ENCODE measurements at places on chromosomes 12 and 14. TPM values are rescaled to one million over a fixed set of nuclear protein-coding genes. Genes with fewer than 3 reads are reported as not detected.

The TCL1B gene
- total RNA-seq: not detected

- H3K27ac ChIP-seq: no peak overlapping the region
- H3K4me1 ChIP-seq: no peaks in the 10 kb centered on the region
- no peak for DNase-seq
Measured at GRCh38 chr12:7304456-7304855, 584 bp downstream of the ACSM4 start.

- no peak overlapping the region for H3K4me3 ChIP-seq
- H3K27ac ChIP-seq: no peak overlapping the region
- no peaks in the 10 kb centered on the region for H3K27me3 ChIP-seq
- H3K36me3 ChIP-seq: no peaks in the 10 kb centered on the region
- no peaks in the 10 kb centered on the region for H3K4me1 ChIP-seq
- no peak for DNase-seq
Measured at GRCh38 chr12:2970744-2971143, 11.5 kb downstream of the TEAD4 start.

DNA sequence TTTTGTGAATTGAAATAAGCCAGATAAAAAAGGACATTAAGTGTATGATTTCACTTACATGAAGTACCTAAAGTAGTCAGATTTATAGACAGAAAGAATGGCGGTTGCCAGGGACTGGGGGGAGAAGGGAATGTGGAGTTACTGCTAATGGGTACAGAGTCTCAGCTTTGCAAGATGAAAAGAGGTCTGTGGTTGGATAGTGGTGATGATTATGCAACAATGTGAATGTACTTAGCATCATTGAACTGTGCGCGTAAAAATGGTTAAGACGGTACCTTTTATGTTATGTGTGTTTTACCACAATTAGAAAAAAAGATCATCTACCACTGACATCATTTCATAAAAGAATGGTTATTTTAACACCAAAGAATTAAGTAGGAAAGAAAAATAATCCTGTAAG is 35.9 kb downstream of the RNFT2 start:
- no peaks in the 10 kb centered on the region for H3K4me1 ChIP-seq
- DNase-seq: no peak
- no peaks in the 10 kb centered on the region for H3K36me3 ChIP-seq
- H3K27ac ChIP-seq: no peak overlapping the region
- H3K4me3 ChIP-seq: no peak overlapping the region

DNA sequence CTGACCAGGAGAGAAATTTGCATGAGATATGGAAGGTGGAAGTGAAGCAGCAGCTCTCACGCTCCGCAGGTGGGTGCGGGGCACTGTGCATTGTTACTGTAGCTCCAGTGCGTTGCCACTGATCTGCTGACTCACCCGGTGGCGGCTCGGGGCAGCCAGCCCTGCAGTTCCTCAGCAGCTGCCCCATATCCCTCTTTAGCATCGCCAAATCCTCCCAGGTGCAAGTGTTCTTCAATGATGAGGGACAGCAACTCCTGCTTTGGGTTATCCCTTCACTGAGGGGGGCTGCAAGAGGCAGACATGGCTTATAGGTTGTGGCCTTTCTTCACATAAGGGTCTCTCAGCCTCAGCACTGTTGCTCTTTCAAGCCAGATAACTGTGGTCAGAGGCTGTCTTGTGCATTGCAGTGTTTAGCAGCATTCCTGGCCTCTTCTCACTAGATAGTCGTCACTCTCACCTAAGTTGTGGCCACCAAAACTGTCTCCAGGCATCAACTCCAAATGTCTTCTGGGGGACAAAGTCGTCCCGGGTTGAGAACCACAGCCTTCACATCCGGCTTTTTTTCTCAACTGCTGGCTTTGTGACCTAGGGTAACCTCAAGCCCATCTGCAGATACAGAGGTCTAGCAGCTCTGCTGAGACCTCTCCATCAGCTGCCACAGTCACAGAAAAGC is 180.8 kb downstream of the EFCAB11 start:
- no peaks in the 10 kb centered on the region for H3K27me3 ChIP-seq
- no peak for DNase-seq
- H3K4me3 ChIP-seq: no peak overlapping the region
- H3K27ac ChIP-seq: no peak overlapping the region

The OR4L1 gene
- not detected for total RNA-seq

The GCH1 gene
- 20.1 TPM for total RNA-seq

GRCh38 chr12:70520847-70521246 is 116.4 kb downstream of the PTPRB start:
- no peak for DNase-seq
- no peaks in the 10 kb centered on the region for H3K36me3 ChIP-seq
- no peaks in the 10 kb centered on the region for H3K27me3 ChIP-seq
- no peaks in the 10 kb centered on the region for H3K4me1 ChIP-seq

DNA sequence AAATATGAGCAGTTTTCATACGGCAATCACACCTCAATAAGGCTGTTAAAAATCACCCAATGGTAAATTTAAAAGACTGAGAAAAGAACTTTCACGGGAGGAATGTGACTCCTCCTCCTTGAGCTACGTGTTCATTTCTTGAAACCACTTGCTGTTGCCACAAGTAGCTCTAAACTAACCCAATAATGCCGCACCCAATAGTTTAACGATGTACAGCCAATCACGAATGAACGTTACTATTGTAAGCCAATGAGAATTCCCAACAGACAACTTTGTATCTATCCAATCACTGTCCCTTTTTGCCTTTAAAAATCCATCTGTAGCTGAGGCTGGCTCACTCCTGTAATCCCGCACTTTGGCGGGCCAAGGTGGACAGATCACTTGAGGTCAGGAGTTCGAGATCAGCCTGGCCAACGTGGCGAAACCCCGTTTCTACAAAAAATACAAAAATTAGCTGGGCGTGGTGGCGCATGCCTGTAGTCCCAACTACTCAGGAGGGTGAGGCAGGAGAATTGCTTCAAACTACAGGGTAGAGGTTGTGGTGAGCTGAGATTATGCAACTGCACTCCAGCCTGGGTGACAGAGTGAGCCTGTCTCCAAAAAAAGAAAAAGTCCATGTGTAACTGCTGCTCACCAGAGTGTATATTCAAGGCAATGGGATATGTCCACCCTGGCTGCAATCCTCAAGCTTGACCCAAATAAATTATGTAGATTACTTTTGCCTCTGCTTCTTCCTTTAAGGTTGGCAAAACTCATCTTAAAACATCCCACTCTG is 24.4 kb upstream of the BTBD6 start:
- H3K4me3 ChIP-seq: no peak overlapping the region
- no peaks in the 10 kb centered on the region for H3K27me3 ChIP-seq
- H3K4me1 ChIP-seq: no peaks in the 10 kb centered on the region
- no peaks in the 10 kb centered on the region for H3K36me3 ChIP-seq
- no peak overlapping the region for H3K27ac ChIP-seq
- no peak for DNase-seq

DNA sequence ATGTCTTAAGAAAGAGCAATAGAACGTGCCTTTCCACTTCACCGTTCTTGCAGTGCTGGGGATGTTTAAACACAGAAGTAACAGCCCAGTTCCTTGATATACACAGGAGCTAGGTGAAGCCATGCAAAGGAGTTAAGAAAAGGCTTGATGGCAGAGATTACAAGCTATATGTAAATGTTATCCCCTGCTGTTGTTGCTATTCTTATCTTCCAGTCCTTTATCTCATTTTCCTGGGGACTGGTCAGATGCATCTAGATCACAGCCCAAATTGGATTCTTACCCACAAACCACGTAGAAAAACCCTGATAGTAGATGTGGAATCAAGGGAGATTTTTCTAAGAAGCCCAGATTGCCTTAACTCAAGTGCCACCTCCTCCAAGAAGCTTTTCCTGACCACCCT is 5.5 kb downstream of the ASCL1 start:
- no peak for DNase-seq
- no peak overlapping the region for H3K4me3 ChIP-seq
- H3K4me1 ChIP-seq: no peaks in the 10 kb centered on the region
- H3K27me3 ChIP-seq: peaks cover 83% of the 10 kb centered on the region
- H3K27ac ChIP-seq: no peak overlapping the region

- H3K4me3 ChIP-seq: no peak overlapping the region
- H3K4me1 ChIP-seq: no peaks in the 10 kb centered on the region
- no peak overlapping the region for H3K27ac ChIP-seq
Measured at GRCh38 chr14:76643887-76644286, 117.4 kb upstream of the VASH1 start.

The AKAP3 gene
- total RNA-seq: 0.33 TPM

DNA sequence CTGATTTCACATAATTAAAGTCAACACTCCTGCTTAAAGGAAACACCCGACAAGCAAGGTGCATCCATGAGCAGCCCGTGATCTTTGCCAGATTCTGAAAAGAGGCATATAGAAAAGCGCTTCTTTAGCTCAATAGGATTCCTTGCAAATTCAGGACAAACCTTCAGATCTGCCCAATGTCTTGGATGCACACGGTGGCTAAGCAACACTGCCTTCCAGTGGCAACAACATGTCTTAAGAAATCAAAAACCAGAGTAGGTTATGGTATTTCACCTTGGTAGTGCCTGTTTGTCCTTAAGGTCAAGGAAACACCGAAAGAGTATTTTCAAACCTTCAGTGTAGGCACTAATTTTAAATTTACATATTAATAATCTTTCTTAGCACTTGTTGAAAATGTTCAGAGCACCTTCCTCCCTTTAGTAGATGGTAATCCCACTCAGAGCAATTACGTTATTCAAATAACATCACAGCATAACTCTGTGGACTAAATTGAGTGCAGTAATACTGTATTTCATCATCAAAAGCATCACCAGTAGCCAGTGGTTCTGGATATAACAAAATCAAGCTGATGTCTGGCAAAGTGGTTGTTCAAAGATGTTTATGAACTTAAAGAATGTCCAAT is 58.0 kb upstream of the CDKN3 start:
- H3K4me1 ChIP-seq: no peaks in the 10 kb centered on the region
- H3K4me3 ChIP-seq: no peak overlapping the region
- no peak overlapping the region for H3K27ac ChIP-seq
- DNase-seq: no peak

DNA sequence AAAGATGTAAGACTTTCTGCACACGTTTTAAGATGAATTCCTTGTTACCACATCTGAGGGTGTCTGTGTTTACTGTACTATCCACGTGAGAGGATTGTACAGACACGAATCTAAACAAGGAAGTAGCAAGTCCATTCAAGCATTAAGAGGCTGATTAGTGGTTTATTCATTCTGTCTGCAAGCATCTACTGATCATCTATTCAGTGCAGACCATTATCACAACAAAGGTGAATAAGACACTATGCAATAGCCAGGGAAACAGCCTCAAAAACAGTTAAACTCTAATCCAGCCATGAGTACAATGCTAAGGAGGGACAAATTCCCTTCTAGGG is 111.6 kb upstream of the PZP start:
- H3K36me3 ChIP-seq: no peaks in the 10 kb centered on the region
- H3K27me3 ChIP-seq: no peaks in the 10 kb centered on the region
- H3K4me1 ChIP-seq: no peaks in the 10 kb centered on the region

The DPY19L2 gene
- 22.4 TPM for total RNA-seq

The EEA1 gene
- total RNA-seq: 23.4 TPM

DNA sequence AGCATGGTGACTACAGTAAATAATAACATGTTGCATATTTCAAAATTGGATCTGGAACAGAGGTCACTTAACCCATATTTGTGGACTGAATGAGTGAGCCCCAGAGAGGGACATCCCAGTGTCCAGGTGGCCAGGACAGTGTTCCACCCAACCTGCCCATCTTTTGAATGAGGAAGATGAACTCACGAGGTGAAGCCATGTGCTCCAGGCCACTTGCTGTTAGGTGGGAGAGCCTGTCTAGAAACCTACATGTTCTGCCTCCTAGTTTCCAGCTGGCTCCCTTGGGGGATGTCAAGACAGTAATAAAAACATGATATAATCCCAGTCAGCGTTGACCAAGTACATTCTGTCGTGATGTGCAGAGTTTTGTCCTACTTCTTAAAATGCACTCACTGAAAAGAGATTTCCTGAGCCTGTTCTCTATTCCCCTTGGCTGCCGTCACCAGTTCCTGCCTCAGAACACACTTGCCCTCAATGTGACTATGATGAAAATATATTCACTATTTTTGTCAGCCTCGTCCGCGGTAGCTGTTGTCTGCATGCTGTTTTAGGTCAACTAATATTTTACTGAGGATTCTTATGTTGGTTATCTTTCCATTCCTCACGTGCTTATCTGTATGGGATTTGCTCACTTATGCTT is 25.7 kb downstream of the TSPAN9 start:
- no peak overlapping the region for H3K4me3 ChIP-seq
- no peaks in the 10 kb centered on the region for H3K27me3 ChIP-seq
- no peak for DNase-seq
- peaks cover 4% of the 10 kb centered on the region for H3K4me1 ChIP-seq
- H3K27ac ChIP-seq: peak overlapping the region; percentile 72

The CMA1 gene
- total RNA-seq: 0.66 TPM

Measured in breast epithelium (tissue), 4 donors.